ENCODE measurements at places on chromosomes 5 and 9.

- no peak for DNase-seq
Observed at GRCh38 chr5:126961702-126962101, 68.7 kb downstream of the MARCHF3 start.

GRCh38 chr9:5950261-5950660 is 59.6 kb downstream of the MLANA start:
- no peak for DNase-seq

GRCh38 chr9:116204252-116204882 is 50.8 kb downstream of the PAPPA start:
- DNase-seq = no peak

GRCh38 chr9:4138180-4138579 is 161.7 kb downstream of the GLIS3 start:
- DNase-seq = no peak

- no peak for DNase-seq
Observed at GRCh38 chr9:78905986-78906755, 609.2 kb downstream of the PSAT1 start.

GRCh38 chr5:75574791-75575190 is 36.5 kb upstream of the ANKDD1B start:
- DNase-seq = no peak

- no peak for DNase-seq
Observed at GRCh38 chr9:126490871-126491567, 122.7 kb upstream of the LMX1B start.

DNA sequence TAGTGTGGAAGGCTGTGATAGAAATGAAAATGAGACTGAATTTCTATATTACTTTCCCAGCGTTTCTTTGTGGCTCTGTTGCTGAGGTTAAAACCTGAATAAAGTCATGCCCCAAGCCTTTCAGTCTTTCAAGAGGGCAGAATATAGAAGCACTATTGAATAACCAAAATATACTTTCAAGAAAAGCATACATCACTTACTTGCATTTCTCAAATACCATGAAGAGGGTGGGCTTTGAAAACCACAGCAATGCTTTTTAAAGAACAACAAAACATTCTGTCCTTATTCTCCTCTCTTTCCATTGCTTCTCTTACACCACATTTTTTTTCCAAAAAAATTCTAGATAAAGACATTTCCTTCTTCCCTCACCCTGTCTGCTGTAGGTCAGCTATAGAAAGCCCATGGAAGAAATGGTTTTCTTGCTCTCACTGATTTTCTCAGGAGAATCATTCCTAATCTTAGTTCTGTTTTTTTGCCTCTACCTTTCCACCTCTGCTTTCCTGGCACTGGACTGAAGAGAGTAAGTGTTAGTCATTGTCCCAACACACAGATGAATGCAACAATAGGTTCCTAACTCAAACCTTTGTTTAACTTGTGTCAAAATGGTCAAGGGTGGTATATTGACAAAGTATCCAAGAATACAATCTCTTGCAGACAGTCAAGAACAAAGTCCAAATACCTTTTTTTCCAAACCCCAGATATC is 51.6 kb downstream of the NUDT12 start:
- DNase-seq = no peak

DNA sequence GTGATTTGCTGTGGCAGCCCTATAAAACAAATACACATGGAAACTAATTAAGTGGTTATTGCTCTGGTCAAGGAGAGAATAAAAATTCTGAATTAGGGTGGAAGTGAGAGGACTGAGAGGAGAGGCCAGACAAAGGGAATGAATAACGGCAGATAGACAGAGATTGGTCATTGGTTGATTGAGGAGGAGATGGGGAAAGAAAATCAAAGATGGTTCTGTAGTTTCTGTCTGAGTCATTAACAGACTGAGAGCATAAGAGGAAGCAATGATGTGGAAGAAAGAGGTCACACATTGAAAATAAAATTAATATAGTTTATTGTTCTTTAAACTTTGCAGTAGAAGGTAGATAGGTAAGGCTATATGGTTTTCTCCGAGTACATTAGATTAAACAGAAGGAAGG is 469.8 kb downstream of the ACTL7B start:
- DNase-seq = no peak

- DNase-seq = no peak
Observed at GRCh38 chr5:122480146-122480545, 168.1 kb downstream of the SNCAIP start.

DNA sequence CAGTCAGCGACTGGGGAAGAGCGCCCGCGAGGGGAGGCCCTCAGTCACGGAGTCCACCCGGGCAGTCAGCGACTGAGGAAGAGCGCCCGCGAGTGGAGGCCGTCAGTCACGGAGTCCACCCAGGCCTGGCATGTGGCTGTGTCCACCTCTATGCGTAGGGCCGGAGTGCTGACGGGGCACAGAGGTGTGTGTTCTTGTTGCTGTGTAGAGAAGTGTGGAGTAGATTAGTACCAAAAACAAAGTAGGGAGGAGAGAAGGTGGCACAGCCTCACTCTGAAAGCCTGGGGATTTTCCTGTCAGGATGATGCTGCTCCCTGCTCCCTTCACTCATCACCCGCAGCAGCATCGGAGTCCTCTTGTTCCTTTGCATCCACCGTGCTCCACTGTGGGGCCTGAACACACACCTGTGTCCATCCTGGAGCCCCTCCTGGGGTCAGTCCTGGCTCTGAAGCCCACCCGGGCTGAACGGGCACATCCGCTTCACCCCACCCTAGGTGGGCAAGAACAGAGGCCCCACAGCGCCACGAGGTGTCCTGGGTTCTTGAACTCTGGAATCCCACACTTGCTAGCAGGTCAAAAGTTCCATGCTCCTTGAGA is 37.9 kb downstream of the AHRR start:
- DNase-seq = no peak

- no peak for DNase-seq
Observed at GRCh38 chr5:139419226-139420192, 15.6 kb upstream of the SPATA24 start.

- no peak for DNase-seq
Observed at GRCh38 chr5:1479066-1479465, 33.8 kb upstream of the SLC6A3 start.

GRCh38 chr5:39198127-39198526 is 21.2 kb downstream of the FYB1 start:
- DNase-seq = no peak
